ENCODE measurements at places on chromosomes 6 and 20.

GRCh38 chr6:25485821-25486534, 166.0 kb upstream of the SCGN start:
- DNase-seq = no peak

DNA sequence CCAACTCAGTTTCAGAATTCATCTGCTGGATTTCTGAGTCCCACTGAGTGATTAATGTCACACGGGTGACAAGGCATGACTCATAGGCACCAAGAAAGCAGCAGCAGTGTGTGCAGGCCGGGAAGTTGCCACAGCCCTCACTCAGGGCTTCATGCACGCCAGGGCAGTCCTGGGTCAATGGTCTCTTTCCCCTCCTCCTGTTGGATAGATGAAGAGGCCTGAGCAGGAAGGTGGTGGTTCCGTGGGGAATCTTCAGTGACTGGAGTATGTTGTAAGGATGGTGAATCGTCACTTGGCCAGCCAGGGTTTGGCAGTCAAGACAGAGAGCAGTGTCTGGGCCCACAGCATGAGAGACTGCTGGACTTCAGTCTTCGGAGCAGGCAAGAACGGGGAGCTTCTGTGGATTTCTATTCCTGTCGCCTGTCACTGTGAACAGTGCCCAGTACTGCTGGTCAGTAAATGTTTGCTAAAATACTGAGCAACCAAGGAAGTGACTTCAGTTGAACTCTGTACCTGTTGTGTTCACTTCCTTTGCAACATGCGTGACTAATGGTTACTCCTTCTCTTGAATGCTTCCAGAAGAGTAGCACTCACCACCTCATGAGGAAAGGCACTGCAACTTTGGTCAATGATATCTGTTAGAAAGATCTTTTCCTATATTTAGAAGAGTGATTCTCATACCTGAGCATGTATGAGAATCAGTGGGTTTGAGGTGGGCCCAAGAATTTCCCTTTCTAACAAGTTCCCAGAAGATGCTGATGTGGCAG, 62.0 kb upstream of the CD93 start:
- peak; percentile 47 for DNase-seq

DNA sequence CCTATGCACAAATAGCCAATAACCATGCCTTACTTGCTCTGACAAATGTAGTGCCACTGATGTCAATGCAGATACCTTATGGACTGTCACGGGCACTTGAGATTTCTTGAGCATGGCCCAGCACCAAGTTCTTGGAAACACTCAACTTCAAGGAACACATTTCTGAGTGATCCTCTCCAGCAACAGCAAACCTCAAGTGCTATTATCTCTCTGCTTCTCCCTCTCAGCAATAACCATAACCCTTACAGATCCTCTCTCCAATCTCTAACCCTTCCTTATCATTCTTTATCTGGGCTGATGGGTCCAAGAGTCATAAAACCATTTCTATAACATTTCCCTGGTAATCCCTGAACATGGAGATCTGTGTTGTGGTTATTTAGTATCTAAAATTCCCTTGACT, 266.9 kb upstream of the STXBP5 start:
- DNase-seq = no peak

- DNase-seq = peak; percentile 19
Observed at GRCh38 chr6:129786548-129786947, 74.6 kb downstream of the TMEM244 start.

DNA sequence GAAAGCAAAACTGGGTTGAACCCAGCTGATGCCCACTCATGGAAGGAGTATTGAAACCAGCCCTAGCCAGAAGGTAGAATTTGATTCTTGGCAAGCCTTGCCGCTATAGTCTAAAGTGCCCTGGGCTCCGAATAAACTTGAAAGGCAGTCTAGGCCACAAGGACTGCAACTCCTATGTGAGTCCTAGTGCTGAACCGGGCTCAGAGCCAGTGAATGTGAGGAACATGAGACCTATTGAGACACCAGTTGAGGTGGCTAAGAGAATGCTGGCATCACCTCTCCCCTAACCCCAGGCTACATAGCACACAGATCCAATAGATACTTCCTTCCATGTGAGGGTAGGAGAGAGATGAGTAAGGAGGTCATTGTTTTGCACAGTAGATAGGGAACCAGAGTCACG, 3.5 kb upstream of the DEFB110 start:
- no peak for DNase-seq

GRCh38 chr6:40599555-40599954, 12.4 kb upstream of the LRFN2 start:
- peak; percentile 39 for DNase-seq

GRCh38 chr6:128252341-128253176, 267.8 kb downstream of the PTPRK start:
- DNase-seq = no peak

GRCh38 chr6:26211963-26212362, 124.7 kb downstream of the HFE start:
- DNase-seq = no peak

DNA sequence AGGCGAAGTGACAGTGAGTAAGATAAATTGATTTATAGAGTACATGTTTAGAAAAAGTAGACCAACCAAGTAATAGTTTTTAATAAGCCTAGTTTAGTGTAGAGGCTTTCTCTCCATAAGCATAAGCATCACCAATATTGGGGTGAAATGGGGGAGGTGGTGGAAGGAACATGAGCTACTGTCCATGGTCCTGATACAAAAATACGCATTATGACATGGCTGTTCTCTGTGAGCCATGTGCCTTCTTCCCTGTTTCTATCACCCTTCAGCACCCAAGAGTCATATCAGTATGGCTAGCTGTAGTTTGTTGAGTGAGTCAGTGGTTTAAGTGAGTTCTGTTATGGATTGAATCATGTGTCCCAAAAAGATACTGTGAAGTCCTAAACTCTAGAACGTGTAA, 150.8 kb downstream of the EDN1 start:
- DNase-seq = peak; percentile 8

DNA sequence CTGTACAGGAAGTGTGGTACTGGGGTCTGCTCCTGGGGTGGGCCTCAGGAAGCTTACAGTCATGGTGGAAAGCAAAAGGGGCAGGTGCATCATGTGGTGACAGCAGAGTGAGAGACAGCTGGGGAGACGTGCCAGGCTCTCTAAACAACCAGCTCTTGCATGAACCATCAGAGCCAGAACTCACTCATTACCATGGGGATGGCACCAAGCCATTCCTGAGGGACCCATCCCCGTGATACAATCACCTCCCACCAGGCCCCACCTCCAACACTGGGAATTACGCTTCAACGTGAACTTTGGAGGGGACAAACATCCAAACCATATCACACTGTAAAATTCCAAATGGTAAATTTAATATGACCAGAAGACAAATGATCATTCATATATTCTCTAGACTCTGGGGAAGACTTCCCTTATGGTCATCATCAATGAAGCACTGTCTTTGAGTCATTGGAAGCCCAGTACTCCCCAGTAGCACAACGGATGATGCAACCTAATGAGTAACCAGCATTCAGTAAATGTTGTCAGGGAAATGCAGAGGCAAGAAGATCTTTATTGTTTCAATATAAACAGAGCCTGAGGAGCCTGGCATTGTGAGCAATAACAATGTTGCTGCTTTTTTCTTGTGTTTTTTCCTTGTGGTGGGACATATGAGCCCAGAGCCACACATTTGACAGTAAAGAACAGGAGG, 48.2 kb upstream of the RALY start:
- DNase-seq = no peak

GRCh38 chr20:63814891-63815614, 16.0 kb downstream of the ZBTB46 start:
- DNase-seq = no peak

DNA sequence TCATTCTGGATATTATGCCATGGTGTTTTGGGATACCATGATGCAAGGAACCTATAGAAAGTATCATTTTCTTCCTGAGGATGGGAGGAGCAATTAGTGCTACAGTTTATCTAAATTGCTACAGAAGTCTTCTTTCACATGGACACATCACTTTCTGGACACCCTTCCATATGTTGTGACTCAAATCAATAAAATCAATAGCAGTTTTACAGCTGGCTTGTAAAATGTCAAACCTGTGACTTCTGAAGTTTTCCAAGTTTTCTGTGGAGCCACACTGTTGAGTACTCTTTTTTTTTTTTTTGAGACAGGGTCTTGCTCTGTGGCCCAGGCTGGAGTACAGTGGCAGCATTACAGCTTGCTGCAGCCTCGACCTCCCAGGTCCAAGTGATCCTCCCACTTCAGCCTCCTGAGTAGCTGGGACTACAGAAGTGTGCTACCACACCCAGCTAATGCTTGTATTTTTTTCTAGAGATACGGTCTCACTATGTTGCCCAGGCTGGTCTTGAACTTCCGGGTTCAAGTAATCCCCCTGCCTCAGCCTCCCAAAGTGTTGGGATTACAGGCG, 24.1 kb upstream of the CD2AP start:
- no peak for DNase-seq

GRCh38 chr6:166614589-166614988, 12.5 kb downstream of the RPS6KA2 start:
- no peak for DNase-seq

DNA sequence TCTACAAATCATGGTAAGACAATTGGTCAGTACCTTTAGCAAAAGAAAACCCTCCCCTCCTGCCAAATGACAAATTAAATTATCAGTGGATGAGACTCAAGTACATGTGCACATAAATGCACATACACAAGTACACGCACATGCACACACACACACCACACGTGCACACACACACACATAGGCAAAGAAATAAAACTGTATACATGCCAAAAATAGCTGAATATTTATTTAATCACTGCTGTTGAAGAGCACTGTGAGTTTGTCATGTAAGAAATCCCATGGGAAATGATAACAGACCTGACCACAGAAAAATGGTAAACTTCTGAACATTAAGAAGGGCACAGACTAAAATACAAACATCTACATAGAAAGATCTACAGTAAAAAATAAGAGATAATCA, 46.6 kb upstream of the TNFAIP3 start:
- DNase-seq = no peak

GRCh38 chr20:57261457-57262251, 4.8 kb downstream of the BMP7 start:
- DNase-seq = no peak

GRCh38 chr6:29948277-29948676, 5.9 kb downstream of the HLA-A start:
- DNase-seq = no peak

- no peak for DNase-seq
Observed at GRCh38 chr6:44335631-44336030, 6.8 kb upstream of the SPATS1 start.

GRCh38 chr6:169969372-169970099, 218.1 kb downstream of the ERMARD start:
- DNase-seq = no peak

Measured in urothelium cell line (cell line).